H4 (cell line): ENCODE measurements at places on chromosomes 1 and 21.

DNA sequence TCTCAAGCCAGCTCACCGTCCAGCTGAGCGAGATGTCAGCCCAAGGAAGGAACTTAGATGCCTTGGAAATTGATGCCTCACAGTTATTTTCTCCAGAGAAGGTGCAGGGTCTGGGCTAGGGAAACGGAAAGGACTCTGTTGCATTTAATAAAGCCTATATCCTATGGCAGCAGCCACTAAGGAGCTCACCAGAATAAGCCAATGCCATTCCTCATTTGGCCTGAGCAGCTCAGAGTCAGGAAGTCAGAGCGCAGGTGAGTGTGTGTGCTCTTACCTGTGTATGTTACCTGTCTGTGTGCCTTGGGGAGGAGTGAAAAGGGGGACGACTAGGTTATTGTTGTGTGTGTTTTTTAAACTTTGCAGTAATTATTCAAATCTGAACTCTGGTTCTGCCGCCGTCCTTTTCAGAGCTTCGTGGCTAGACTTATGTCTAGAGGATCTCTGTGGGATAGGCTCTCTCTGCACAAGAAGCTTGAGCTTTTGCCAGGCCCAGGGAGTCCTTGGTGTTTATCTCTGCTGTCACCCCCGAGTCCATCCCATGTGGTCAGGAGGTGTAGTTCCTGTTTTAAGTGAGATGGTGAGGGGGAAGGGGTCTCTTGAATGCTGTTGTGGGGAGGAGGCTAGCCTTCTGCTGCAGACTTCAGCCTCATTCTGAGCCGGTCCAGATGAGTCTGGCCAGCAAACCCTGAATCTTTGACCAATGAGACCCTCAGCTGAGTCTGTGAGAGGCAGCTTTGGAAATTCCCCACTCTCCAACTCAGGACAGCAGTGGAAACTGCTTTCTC, 2.4 kb downstream of the TMCC2 start:
- no peak for DNase-seq

DNA sequence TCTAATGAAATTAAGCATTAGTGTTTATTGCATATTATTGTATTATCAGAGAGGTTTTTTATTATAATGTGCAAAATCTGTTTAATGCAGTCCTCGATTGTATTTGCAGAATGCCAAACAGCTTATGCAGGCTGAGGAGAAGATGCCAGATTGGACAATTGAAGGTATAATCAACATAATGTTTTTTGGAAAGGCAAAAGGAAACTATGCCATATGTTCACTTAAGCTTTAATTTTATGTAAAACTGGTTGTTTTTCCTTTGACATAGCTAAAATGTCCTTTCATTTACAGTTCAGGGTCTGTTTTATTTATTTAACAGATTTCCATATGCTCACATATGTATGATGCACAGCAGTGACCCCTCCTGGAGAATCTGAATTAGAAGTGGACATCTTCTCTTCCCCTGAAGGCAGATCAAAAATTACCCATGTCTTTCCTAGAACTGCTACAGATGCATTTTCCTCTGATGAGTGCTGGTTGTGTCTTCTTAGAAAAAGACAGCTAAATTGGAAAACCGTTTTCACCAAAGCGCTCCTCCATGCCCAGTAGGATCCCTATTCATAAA, 143.5 kb upstream of the USH2A start:
- DNase-seq, result peak; percentile 24

GRCh38 chr1:117608115-117608615, 2.3 kb downstream of the TENT5C start:
- no peak for DNase-seq

GRCh38 chr1:15717418-15718125, 18.5 kb upstream of the SLC25A34 start:
- DNase-seq, result no peak

DNA sequence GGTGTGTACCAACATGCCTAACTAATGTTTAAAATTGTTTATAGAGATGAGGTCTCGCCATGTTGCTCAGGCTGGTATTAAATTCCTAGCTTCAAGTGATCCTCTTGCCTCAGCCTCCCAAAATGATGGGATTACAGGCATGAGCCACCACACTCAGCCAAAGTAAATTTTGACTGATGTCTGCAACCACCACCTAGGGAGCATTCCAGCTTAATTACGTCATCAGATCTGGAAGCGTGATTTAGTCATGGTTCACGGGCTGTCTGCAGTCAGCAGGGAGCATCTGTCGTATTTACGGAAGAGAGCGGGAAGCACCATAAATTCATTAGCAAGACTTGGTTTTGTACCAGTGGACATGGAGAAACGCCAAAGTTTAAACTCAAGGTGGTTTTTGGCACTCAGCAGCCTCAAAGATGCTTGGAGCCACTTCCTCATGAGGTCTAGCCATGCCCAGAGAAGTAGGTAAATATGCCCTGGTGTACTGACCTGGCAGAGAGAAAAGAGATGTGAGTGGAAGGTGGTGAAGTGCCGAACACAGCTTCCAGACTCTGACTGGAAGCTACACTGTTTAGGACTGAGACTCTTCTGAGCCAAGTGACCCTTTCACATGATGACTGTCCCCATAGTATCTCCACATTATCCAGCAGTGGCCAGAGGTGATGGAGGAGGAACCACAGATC, 60.8 kb upstream of the SLC35F3 start:
- peak; percentile 41 for DNase-seq
